ENCODE measurements at places on chromosomes 13 and 19. TPM values are rescaled to one million over a fixed set of nuclear protein-coding genes. Genes with fewer than 3 reads are reported as not detected.

DNA sequence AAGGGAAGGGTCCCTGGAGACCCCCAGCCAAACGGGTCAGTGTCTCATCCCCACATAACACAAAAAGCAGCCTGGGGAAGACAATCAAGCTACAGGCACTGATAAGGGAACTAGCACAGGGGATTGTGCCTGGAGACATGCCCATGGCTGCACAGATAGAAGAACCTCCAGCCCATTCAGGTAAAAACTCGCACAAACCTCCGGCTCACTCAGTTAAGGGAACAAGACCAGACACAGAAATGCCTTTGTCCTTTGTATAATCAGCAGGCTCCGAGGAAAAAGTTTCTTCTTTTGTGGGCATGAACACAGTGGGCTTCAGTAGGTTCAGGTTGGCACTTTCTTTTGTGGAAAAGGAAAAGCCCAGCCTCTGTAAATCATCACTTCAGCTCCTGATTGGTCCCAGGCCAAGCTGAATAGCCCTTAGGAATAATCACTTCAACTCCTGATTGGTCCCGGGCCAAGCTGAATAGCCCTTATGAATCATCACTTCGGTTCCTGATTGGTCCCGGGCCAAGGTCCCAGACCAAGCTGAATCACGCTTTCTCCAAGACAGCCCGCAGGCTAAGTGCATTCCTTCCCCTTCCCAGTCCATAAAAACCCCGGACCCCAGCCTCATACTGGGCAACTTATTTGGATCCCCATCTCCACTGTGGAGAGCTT lies 5.0 kb upstream of the ZNF230 start:
- no peak for DNase-seq
- no peak overlapping the region for H3K4me3 ChIP-seq
- H3K27me3 ChIP-seq, result no peaks in the 10 kb centered on the region
- peaks cover 47% of the 10 kb centered on the region for H3K36me3 ChIP-seq
- H3K27ac ChIP-seq, result no peak overlapping the region

- H3K36me3 ChIP-seq, result no peaks in the 10 kb centered on the region
- H3K4me3 ChIP-seq, result no peak overlapping the region
- no peaks in the 10 kb centered on the region for H3K27me3 ChIP-seq
- H3K4me1 ChIP-seq, result no peaks in the 10 kb centered on the region
Observed at GRCh38 chr13:101869553-101869952, 417.1 kb downstream of the ITGBL1 start.

Gene FGF14
- 0.91 TPM for total RNA-seq

Gene DACT3
- 52.3 TPM for total RNA-seq

DNA sequence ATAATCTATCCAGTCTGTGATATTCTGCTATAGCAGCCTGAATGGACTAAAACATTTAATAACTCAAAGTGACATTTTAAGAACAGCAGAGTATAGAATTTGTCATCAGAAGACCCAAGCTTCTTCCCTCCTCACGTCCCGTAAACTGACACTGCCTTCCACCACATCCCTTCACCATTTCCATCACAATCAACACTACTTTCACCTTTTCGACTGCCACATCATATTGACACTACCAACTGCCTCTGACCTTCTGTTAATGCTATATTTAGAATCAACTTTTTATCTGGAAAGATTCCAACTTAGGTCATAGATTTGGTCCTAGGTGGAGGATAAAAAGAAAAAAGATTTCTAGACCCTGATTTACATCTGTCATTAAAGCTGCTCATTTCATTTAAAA lies 39.6 kb downstream of the STOML3 start:
- peaks cover 8% of the 10 kb centered on the region for H3K4me1 ChIP-seq
- H3K4me3 ChIP-seq, result no peak overlapping the region
- H3K27me3 ChIP-seq, result no peaks in the 10 kb centered on the region
- no peak overlapping the region for H3K27ac ChIP-seq

DNA sequence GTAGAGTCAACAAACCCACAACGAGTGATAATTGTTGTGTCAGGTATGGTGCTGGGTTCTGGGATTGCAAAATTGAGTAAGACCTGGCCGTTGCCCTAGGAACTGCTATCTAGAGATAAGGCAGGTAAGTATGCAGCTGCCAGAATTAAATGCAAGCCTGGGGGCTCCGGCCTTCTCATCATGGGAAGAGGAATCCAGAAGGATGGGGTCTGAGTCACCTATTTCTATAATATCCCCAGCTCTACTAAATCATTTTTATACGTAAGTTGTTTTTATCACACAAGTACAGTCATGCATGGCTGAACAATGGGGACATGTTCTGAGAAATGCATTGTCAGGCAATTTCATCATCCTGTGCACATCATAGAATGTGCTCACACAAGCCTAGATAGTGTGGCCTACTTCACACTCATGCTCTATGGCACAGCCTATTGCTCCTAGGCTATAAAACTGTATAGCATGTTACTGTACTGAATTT lies 203.0 kb downstream of the KLF5 start:
- no peaks in the 10 kb centered on the region for H3K27me3 ChIP-seq
- H3K27ac ChIP-seq, result no peak overlapping the region
- no peaks in the 10 kb centered on the region for H3K4me1 ChIP-seq
- H3K4me3 ChIP-seq, result no peak overlapping the region

- no peak overlapping the region for H3K4me3 ChIP-seq
- H3K36me3 ChIP-seq, result no peaks in the 10 kb centered on the region
- no peak for DNase-seq
- peak overlapping the region; percentile 92 for H3K27ac ChIP-seq
- H3K27me3 ChIP-seq, result no peaks in the 10 kb centered on the region
Observed at GRCh38 chr13:44307255-44307654, 66.4 kb upstream of the SERP2 start.

Gene PCDH9
- total RNA-seq, result 81.8 TPM

DNA sequence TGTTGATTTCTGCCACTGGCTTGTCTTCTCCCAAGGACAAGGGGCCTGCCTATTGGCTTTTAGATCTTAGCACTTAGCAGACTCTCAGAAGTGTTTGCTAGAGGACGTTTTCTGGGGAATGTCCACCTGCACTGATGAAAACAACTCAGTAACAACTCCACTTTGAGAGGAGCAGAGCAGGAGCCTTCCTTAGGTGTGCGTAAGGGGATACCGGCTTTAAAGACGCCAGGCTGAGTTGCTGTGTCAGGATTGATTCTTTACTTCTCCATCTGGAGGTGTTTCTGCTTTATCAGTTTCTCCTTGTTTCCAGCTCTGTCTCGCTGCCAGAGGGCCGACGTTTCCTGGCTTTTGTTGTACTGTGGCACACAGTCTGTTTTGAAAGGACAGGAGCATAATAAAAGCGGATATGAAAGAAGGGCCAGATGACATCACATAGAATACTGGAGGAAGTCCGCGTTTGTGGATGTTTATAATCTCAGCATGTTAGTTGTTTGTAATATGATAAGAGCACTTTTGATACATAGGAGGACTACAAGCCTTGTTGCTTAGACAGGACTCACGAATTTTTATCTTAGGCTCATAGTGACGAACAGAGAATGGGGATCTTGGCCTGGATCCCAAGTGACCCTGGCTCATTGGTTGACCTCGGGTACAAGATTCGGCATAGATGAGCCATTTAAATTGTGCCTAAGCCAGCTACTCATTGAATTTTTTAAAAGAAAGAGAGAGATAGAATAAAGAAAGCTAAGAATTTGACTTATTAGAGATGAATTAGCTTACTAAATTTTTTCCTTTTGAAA lies 34.6 kb downstream of the COL4A2 start:
- peak overlapping the region; percentile 91 for H3K27ac ChIP-seq
- H3K4me3 ChIP-seq, result peak overlapping the region; percentile 30
- DNase-seq, result no peak
- no peaks in the 10 kb centered on the region for H3K27me3 ChIP-seq

- H3K4me3 ChIP-seq, result peak within 1 kb of the TSS; percentile 54
- H3K36me3 ChIP-seq, result no peaks in the 10 kb centered on the region
- H3K27me3 ChIP-seq, result no peaks in the 10 kb centered on the region
- no peak within 1 kb of the TSS for H3K27ac ChIP-seq
- DNase-seq, result no peak
- H3K4me1 ChIP-seq, result peaks cover 13% of the 10 kb centered on the region
Observed at GRCh38 chr19:17448131-17448967, at the start of gene TMEM221. Gene TMEM221, minus strand, starts transcription at chr19:17448668. Its CDS starts 206 bp downstream, at chr19:17448462.

Gene JAK3
- 8.9 TPM for total RNA-seq

GRCh38 chr13:84050536-84050935 lies 168.3 kb upstream of the SLITRK1 start:
- H3K4me3 ChIP-seq, result no peak overlapping the region
- no peaks in the 10 kb centered on the region for H3K4me1 ChIP-seq
- no peaks in the 10 kb centered on the region for H3K36me3 ChIP-seq

DNA sequence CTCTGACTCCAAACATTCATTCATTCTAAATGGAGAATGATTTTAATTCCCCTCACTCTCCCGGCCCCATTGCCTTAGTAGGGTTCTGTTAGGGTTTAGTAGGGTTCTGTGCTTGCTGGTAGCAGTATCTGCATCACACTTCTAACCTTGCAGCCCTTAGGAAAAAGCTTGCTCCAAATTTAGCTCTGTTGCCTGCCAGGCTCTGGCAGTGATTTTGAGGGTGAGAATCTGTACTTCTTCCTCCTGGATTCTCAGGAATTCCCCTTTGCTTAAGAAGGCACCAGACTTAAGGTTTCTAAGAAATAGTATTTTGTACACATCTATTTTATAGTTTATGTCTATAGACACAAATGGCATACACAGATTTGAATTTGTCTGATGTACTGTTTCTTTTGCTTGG lies 14.7 kb downstream of the B3GLCT start:
- H3K4me3 ChIP-seq, result no peak overlapping the region
- H3K27me3 ChIP-seq, result no peaks in the 10 kb centered on the region
- H3K27ac ChIP-seq, result no peak overlapping the region
- H3K36me3 ChIP-seq, result no peaks in the 10 kb centered on the region
- DNase-seq, result peak; percentile 19
